ENCODE measurements at places on chromosomes 7 and 10. TPM values are rescaled to one million over a fixed set of nuclear protein-coding genes. Genes with fewer than 3 reads are reported as not detected.

- no peak overlapping the region for H3K4me3 ChIP-seq
- H3K36me3 ChIP-seq, result no peaks in the 10 kb centered on the region
- H3K27me3 ChIP-seq, result peaks cover 7% of the 10 kb centered on the region
- no peaks in the 10 kb centered on the region for H3K4me1 ChIP-seq
These were observed 29.4 kb upstream of the C10orf71 start for GRCh38 chr10:49269523-49269922.

DNA sequence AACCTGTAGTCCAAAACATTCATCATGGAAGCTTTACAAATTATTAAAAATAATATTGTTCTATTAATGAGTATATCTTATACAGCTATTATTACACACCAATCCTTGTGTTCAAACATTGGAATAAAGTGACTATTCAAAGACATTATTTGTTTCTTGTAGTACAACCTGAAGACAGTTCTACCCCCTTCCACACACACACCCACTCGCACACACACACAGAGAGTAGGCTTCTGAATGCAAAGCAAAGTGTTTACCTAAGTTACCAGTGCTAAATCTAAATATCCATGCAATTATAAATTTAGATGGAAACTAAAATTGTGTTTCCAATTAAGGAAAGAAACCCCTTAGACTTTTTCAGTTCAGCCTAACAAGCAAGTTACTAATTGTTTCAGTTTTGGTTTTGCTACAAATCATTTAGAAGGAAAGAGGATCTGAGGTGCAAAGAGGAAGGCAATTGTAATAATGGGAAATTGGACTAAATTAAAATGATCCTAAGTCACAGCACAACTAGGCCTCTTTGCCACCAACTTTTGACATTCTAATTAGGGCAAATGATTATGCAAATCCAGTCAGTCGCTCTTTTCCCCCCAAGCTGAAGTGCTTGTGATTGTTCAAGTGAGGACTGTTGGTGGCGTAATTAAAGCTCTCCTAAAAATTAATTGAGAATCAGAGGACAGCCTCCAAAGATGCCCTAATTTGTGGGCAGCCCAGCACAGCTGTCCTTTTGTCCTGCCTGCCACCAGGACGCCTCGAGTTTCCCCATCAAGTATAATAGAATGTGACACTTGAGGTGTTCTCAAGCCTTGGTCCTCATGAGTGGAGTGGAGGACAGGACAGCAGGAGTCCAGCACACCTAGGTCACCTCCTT, 19.9 kb upstream of the ATOH7 start:
- no peaks in the 10 kb centered on the region for H3K36me3 ChIP-seq
- H3K27ac ChIP-seq, result no peak overlapping the region
- H3K4me1 ChIP-seq, result no peaks in the 10 kb centered on the region
- peaks cover 37% of the 10 kb centered on the region for H3K27me3 ChIP-seq

DNA sequence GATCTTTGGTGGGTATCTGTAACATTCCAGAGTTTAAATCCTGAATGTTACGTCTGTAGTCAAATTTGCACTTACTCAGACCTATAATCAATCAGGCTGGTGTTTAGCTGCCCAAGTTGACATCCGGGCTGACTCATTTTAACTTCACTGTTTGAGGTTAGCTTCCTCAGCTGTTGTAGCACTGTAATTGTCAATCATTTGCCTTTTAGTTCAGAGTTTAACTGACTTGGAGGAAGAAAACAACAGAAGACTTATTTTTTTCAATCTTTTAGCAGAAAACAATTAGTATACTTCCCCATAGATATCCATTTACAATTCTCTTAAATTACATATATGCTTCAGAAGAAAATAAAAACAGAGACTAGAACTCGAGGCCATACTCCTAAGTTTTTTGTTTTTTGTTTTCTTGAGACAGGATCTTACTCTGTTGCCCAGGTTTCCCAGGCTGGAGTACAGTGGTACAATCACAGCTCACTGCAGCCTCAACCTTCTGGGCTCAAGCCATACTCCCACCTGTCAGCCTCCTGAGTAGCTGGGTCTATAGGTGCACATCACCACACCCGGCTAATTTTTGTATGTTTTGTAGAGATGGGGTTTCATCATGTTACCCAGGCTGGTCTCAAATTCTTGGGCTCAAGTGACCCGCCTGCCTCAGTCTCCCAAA, 38.5 kb upstream of the LRRC17 start:
- peaks cover 28% of the 10 kb centered on the region for H3K4me1 ChIP-seq
- no peak overlapping the region for H3K4me3 ChIP-seq
- no peaks in the 10 kb centered on the region for H3K27me3 ChIP-seq

GRCh38 chr7:47215049-47215448, 366.9 kb downstream of the TNS3 start:
- no peak overlapping the region for H3K4me3 ChIP-seq
- peaks cover 52% of the 10 kb centered on the region for H3K27me3 ChIP-seq
- no peak for DNase-seq
- H3K4me1 ChIP-seq, result no peaks in the 10 kb centered on the region
- H3K36me3 ChIP-seq, result no peaks in the 10 kb centered on the region

- no peaks in the 10 kb centered on the region for H3K36me3 ChIP-seq
- H3K4me1 ChIP-seq, result no peaks in the 10 kb centered on the region
- no peak overlapping the region for H3K4me3 ChIP-seq
These were observed 79.6 kb downstream of the RAPGEF5 start for GRCh38 chr7:22277375-22277774.

DNA sequence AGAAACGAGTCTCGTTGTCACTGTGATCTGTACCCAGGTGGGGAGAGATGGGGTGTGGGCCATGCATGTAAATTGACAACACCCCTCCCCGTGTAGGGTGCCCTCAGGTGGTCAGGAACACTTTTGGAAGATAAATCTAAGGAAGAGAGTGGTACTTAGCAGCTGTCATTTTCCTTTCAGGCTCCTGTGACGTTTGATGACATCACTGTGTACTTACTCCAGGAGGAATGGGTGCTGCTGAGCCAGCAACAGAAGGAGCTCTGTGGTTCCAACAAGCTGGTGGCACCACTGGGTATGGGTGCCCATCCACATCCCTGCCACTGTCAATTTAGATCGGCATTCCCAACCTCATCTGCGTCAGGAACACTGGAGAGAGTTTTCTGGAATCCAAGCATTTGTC, 6.3 kb downstream of the ZNF862 start:
- DNase-seq, result no peak
- no peak overlapping the region for H3K27ac ChIP-seq
- H3K36me3 ChIP-seq, result peaks cover 9% of the 10 kb centered on the region
- H3K4me1 ChIP-seq, result 0 out of 2 replicates have a peak, but pooled peaks cover 2% of the 10 kb centered on the region
- H3K4me3 ChIP-seq, result no peak overlapping the region

DNA sequence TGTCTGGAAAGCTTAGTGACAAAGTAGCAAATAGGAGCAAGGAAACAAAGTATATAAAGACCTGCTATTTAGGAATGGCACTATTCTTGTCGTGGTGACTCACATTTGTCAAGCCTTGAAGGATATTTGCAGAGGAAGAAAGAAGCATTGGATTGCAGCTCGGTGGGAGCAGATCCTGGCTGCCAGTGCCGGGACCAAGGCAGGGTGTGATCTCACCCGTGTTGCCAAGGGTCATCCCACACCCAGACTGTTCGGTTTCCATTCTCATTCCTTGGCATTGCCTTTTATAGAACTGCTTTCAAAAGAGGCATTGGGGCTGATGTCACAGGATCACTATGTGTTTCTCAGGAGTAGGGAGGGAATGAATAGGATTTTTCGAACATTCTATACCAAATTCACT, 176.2 kb downstream of the GALNT17 start:
- no peak for DNase-seq
- no peaks in the 10 kb centered on the region for H3K27me3 ChIP-seq
- no peak overlapping the region for H3K27ac ChIP-seq
- H3K36me3 ChIP-seq, result no peaks in the 10 kb centered on the region

- no peak overlapping the region for H3K4me3 ChIP-seq
- no peaks in the 10 kb centered on the region for H3K36me3 ChIP-seq
- H3K27me3 ChIP-seq, result no peaks in the 10 kb centered on the region
- DNase-seq, result no peak
These were observed 63.7 kb downstream of the THSD7A start for GRCh38 chr7:11768263-11768662.

- H3K4me1 ChIP-seq, result peaks cover 15% of the 10 kb centered on the region
- H3K27ac ChIP-seq, result no peak overlapping the region
- H3K36me3 ChIP-seq, result no peaks in the 10 kb centered on the region
These were observed 196.9 kb upstream of the RHOBTB1 start for GRCh38 chr10:61140765-61141392.

GRCh38 chr10:44263771-44264170, 121.1 kb downstream of the CXCL12 start:
- H3K36me3 ChIP-seq, result no peaks in the 10 kb centered on the region
- peaks cover 15% of the 10 kb centered on the region for H3K27me3 ChIP-seq
- DNase-seq, result no peak
- no peaks in the 10 kb centered on the region for H3K4me1 ChIP-seq
- no peak overlapping the region for H3K4me3 ChIP-seq

- no peaks in the 10 kb centered on the region for H3K4me1 ChIP-seq
- H3K4me3 ChIP-seq, result no peak overlapping the region
- H3K27me3 ChIP-seq, result no peaks in the 10 kb centered on the region
- DNase-seq, result no peak
- no peaks in the 10 kb centered on the region for H3K36me3 ChIP-seq
These were observed 240.4 kb upstream of the PPP2R2D start for GRCh38 chr10:131660427-131660826.

DNA sequence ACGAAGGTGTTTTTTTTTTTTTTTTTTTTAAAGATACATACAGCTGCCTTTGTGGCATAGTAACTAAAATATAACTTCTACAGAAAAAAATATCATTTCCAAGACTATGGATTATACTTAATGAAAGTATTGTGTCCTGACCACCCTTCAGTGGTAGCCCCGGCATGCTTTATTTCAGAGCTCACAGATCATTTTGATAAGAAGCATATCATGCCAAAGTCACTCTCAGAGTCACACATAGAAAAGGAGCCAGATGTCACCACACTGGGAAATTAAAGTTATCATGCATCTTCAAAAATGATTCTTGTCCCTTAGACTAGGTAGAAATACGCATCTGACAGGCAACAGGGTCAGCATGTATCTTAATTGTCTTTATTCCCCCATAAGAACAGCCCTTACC, 3.0 kb downstream of the ADARB2 start:
- no peak overlapping the region for H3K27ac ChIP-seq
- H3K27me3 ChIP-seq, result no peaks in the 10 kb centered on the region
- H3K4me1 ChIP-seq, result no peaks in the 10 kb centered on the region
- no peaks in the 10 kb centered on the region for H3K36me3 ChIP-seq

The NAPEPLD gene
- total RNA-seq, result 3.4 TPM

The CPVL gene
- not detected for total RNA-seq

The KCP gene
- not detected for total RNA-seq

The CYP17A1 gene
- not detected for total RNA-seq

All from IMR-90 (cell line).